Hypothalamus (tissue), 51 donors: ENCODE measurements at places on chromosomes 11 and 22.

DNA sequence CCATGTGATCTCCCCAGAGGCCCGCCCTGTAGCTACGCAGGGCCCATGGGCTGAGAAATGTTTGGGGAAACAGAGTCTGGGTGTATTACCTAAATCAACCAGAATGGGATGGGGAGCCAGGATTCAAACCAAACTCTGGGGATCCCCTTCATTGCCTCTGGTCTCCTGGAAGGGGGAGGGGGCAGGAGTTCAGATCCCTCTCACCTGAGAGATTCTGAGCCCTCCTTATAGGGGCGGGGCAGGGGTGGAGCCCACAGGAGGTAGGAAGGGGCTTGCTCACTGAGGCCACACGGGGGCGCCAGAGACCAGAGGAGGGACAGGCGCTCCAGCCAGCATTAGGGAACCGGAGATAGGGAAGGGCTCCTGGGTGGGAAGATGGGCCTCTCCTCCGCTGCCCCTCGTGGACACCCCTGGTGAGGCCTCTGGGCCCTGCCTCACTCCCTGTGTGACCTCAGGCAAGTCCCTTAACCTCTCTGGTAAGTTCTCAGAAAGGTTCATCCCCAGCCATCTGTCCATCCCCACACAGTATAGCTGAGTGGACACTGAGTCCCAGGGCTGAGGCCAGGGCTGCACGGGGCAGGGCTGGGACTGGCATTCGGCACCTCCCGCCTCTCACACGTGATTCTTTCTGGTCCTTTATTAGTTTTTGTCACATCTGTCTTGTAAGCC lies 2.7 kb upstream of the CDC42BPG start:
- DNase-seq, result peak; percentile 30

DNA sequence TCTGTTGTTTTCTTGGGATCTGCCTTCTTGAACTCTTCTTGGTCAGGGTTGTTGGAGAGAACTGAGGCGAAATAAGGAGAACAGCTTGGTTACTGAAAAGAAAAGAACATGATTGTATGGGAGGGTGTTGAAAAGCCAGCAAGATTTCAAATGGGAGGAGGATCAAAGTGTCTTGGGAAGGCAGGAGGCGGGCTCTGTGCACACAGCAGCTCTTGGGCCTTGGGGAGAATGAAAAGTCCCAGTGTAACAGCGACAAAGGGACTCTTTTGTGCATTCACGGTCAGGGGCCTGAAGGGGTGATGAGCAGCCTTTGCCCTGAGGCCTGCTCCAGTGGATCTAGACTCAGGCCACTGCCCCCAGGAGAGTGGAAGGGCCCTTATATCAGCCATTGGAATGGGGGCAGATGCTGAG lies 135.4 kb downstream of the ADAMTS15 start:
- DNase-seq, result peak; percentile 63

- DNase-seq, result no peak
Measured at GRCh38 chr11:20669820-20670684, 666 bp downstream of the NELL1 start.

DNA sequence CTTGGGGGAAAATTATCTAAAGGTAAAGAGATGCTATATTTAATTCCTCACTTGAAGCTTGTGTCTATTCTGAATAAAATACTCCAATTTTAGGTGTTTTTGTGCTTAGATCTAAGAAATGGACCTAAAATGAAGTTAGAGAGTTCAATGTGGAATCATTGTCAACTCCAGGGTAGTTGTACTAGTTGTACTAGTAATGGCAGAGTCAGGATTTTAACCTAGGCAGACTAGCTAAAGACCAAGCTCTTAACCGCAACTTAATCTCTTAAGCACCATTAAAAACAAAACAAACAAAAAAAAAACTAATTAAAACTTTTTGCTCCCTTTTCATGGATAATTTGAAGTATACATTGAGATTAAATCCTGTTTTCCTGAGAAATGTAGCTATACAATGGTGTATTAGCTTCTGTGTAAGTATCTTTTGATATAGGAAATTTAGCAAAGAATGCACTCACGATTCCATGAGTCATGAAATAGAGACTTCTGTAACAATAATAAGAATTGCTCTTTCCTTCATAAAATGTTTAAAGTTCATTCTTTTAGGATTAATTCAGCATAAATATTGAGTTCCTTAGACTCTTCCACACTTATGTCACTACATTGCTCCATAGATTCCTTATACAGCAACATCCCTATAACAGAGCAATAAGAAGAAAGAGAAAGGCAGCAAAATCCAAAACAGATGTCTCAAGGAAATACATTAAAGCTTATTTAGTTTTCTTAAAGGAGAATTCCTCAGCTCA lies 26.5 kb upstream of the SOX6 start:
- DNase-seq, result no peak
